ENCODE measurements at places on chromosomes 11 and 22. TPM values are rescaled to one million over a fixed set of nuclear protein-coding genes. Genes with fewer than 3 reads are reported as not detected.

DNA sequence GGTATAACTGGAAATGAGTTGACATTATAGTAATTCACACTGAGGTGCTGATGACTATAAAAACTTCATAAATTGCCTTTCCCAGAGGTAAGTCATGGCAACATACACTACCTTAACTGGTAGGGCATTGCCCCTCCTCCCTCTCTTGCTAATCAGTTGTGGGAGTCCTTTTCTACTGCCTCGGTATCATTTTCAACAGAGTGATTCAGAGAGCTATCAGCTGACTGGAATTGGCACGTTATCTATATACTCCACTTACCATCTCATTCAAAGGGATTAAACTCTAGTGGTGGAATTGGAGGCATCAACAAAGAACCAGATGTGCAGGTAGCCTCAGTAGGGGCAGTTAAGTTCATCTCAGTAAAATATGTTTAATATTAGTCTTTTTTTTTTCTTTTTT, 8.0 kb upstream of the NUP160 start:
- H3K27me3 ChIP-seq, result no peaks in the 10 kb centered on the region
- DNase-seq, result no peak
- no peaks in the 10 kb centered on the region for H3K36me3 ChIP-seq
- no peak overlapping the region for H3K27ac ChIP-seq
- no peak overlapping the region for H3K4me3 ChIP-seq

DNA sequence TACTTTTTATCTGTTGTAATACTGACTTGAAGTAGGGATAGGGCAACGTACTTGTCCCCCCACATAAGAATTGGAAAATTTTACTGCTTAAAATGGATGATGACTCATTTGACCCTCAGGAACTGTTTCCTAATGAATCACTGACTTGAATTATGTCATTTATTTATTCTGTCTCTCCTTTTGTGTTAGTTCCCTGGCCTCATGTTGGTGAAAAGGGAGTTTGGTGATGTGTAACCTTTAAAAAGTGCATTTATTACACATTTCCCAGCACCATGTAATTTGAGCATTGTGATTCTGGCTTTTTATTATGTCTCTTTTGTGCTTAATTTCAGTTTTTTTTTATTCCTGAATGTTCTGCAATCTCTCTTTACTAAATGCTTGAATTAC, 20.3 kb upstream of the PGM2L1 start:
- no peak overlapping the region for H3K4me3 ChIP-seq
- no peaks in the 10 kb centered on the region for H3K27me3 ChIP-seq
- no peaks in the 10 kb centered on the region for H3K4me1 ChIP-seq

DNA sequence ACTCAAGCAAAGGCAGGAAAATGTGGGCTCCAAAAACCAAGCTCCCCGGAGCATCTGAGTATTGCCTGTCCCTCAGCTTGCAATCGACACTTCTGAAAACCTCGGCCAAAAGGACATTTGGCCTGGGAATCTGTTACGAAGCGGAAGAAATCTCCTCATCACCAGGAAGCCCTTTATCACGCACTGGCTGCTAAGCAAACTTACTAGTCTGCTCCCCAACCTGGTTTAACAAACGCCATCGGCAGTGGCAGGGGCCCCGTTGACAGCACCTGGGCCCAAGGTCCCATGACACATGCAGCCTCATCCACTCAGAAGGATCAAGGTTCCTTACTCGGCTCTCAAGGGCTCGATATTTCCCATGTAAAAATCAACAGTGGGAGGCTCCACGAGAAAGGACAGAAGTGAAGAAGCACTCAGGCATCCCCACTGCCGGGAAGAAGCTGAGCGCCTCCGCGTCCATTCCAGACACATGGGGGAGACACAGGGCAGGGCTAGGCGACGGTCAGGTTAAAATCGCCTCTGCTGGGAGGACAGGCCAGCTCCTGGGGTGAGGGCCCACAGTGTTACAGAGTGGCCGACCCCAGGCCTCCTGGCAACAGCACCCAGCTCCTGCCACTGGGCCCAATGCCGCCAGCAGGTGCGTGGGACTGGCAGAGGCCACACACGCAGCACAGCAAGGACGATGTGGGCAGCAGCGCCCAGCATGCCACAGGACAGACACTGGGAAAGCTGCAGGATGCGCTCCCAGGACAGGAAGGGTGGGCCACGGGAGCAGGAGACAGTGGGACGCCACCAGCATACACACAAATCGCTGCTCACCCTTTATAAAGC, 27.1 kb downstream of the BRD1 start:
- H3K36me3 ChIP-seq, result no peaks in the 10 kb centered on the region
- no peak overlapping the region for H3K27ac ChIP-seq
- no peaks in the 10 kb centered on the region for H3K27me3 ChIP-seq
- no peak overlapping the region for H3K4me3 ChIP-seq
- peaks cover 50% of the 10 kb centered on the region for H3K4me1 ChIP-seq

DNA sequence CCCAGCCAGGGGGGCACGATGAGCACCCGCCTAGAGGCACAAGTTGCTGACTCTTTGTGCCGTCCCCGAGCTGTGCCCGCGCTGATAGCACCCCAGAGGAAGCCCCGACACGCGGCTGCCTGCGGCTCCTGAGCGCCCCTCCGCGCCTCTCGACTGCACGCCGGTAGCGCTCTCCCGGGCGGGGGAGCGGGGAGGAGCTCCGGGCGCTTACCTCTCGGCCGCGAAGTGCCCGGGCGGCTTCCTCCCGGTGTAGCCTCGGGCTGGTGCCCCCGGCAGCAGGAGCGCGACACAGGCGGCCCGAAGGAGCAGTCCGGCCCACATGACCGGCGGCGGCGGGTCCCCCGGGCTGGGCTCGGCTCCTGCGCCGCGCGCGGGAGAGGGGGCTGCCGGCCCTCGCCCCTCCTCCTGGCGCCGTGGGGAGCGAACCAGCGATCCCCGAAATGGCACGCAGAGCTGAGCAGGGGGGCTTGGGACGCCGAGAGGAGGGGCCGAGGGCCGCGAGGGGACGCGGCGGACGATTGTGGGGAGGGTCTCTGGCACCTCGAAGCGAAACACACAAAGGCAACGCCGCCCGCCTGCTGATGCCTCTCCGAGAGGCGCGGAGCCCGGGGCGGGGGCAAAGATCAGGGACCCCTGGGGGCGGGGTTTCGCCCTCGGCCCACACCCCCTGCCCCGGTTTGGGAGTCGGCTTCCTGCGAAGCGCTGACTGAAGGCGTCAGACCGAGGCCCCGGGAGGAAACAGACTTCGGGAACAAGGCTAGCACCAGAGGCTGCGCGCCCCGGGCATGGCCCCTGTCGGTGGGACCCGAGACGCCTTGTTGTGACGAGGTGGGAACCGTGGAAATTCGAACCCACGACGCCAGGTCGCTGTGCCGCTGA, at the start of gene VWCE:
Gene VWCE, minus strand, starts transcription at position 600 of the 879 bp plus-strand sequence. Its CDS starts 279 bp downstream, at position 321.
- no peak within 1 kb of the TSS for H3K27ac ChIP-seq
- peaks cover 24% of the 10 kb centered on the region for H3K27me3 ChIP-seq
- peak; percentile 92 for DNase-seq
- H3K4me3 ChIP-seq, result peak within 1 kb of the TSS; percentile 55

DNA sequence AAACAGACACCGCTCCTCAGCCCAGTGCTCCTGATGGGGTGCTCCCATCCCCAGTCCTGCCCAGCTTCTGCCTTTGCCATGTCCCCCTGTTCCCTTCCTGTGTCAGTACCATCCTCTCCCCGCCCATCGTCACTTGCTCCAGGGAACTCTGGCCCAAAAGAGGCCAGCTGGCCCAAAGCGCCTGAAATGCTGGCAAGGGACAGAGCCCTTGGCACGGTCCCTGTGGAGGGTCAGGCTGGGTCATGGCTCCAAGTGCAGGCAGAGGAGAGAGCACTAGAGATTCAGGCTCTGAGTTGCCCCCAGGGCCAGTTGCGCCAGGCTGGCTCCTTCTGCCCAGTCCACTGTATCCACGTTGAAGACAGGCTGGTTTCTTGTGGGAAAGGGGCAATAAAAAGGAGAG, 8.4 kb upstream of the HDHD5 start:
- H3K4me3 ChIP-seq, result no peak overlapping the region
- DNase-seq, result no peak
- H3K27me3 ChIP-seq, result no peaks in the 10 kb centered on the region
- H3K36me3 ChIP-seq, result no peaks in the 10 kb centered on the region
- no peak overlapping the region for H3K27ac ChIP-seq

The OR51I1 gene
- total RNA-seq, result not detected

The FOLR3 gene
- 8.4 TPM for total RNA-seq

The MMP11 gene
- total RNA-seq, result 2.3 TPM

Measured in spleen (tissue), 13 donors.